Activated naive CD8-positive, alpha-beta T cell treated with anti-CD3 and anti-CD28 coated beads, Interleukin-2, amount 50 U/mL, for 24 hours (primary cell): ENCODE measurements at places on chromosomes 7 and 10.
A peak's percentile ranks its signal among the peaks of the same experiment; 100 is the strongest.

DNA sequence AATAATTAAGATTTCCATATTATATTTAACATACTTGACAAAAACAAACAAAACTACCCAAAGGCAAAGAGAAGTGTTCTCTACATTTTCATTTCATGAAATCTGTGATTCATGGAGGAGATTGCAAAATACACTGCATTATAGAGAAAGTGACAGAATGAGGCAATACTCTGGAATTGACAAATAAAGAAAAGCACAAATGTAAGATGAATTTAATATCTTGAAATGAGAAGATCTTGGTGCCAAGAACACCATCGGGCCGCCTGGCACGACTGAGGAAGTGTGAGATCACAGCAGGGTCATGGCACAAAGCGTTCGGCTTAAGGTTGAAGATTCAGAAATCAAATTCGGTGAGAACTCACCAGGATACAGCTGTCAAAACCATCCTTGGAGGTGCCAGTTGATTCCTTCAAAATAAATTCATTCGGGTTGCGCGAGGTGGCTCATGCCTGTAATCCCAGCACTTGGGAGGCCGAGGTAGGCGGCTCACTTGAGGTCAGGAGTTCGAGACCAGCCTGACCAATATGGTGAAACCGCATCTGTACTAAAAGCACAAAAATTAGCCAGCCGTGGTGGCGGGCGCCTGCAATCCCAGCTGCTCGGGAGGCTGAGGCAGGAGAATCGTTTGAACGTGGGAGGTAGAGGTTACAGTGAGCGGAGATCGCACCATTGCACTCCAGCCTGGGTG, 174.0 kb upstream of the PFKP start:
- no peak for DNase-seq

GRCh38 chr7:295155-296154, 5.5 kb downstream of the FOXL3 start:
- no peak for DNase-seq

GRCh38 chr7:117640465-117640864, 160.6 kb downstream of the CFTR start:
- no peak for DNase-seq

GRCh38 chr7:158583810-158584209, 3.8 kb downstream of the PTPRN2 start:
- no peak for DNase-seq

DNA sequence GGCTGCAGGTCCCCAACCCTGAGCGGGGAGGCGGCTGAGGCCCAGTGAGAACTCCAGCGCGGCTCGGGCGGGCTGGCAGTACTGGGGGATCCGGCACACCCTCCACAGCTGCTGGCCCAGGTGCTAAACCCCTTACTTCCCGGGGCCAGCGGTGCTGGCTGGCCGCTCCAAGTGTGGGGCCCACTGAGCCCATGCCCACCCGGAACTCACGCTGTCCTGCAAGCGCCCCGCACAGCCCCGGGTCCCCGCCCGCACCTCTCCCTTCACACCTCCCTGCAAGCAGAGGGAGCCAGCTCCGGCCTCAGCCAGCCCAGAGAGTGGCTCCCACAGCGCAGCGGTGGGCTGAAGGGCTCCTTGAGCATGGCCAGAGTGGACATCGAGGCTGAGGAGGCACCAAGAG, 25.0 kb downstream of the RNF133 start:
- DNase-seq: no peak

DNA sequence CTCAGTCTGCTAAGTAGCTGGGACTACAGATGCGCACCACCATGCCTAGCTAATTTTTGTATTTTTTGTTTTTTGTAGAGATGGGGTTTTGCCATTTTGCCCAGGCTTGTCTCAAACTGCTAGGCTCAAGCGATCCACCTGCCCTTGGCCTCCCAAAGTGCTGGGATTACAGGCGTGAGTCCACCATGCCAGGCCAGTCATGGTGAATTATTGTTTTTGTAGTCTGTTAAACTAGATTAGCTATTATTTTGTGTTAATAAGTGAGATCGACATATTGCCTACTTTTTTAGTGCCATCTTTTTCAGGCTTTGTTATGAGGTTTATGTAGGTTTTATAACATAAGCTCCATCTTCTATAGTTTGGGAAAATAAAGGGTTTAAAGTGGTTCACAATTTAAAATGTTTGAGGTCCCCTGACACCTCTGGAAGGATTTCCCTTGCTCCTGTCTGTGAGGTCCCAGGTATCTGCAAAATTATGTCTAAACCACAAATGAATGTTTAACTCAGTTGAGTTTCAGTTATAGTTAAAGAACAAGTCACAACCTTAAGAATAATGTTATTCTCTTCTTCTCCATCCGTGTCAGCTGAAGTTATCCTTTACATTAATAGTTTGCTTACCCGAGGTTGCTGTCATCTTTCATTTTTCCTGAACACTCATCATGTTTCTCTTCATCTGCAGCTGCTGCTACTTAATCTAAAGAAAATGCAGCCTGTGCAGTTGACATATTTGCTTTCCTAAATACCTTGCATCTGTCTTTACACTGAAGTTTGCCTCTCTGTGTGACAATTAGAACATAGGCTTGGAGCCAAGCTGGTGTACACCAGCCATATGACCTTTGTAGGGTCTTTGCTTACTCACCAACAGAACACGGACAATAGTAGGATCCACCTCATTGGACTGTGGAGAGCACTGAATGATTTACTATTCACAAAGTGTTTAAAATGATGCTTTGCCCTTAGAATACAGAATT, 8.9 kb upstream of the VSTM4 start:
- no peak for DNase-seq

DNA sequence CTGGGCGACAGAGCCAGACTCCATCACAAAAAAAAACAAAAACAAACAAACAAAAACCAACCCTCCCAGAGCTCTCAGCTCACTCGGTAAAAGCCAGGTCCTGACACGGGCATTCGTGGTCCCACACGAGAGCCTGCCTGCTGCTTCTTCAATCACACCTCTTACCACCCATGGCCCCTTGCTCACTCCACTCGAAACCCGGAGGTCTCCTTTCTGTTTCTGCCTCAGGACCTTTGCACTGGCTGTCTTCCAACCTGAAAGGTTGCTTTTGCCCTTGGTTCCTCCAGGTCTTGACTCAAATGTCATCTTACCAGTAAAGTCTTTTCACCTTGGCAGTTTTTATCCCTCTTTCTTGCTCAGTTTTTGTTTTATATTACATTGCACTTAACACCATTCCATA, 169.6 kb downstream of the EVX1 start:
- DNase-seq: no peak

GRCh38 chr10:26486304-26486703, 48.2 kb downstream of the APBB1IP start:
- no peak for DNase-seq

GRCh38 chr10:96089116-96089515, 41.0 kb upstream of the ZNF518A start:
- DNase-seq: no peak

- no peak for DNase-seq
These were observed 8.3 kb upstream of the COA1 start for GRCh38 chr7:43737467-43738127.

- DNase-seq: no peak
These were observed 1506.2 kb upstream of the LRRTM3 start for GRCh38 chr10:65419629-65420028.

DNA sequence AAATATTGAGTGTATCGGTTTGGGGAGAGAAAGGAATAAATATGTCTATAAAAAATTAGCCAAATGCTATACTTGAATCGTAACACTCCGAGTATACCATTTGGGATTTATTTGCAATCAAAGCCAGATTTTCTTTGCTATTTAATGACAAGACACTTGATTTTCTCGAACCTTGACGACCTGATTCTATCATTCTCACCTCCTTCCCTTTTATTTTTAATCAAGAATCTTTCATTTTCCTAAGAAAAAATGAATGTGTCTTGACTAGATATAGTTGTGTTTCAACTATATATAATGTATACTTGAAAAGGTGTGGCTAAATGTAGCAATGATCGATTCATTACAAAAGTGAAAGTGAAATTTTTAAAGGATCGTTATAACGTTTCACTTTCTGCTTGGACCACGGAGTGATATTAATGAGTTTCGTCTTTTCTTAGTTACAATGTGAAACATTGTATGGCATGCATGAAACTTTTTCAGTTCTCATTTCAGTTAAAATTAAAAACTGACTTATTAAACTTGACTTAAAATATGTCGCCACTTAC, 562 bp downstream of the NUB1 start:
- no peak for DNase-seq

- peak; percentile 45 for DNase-seq
These were observed at the start of gene PYROXD2 for GRCh38 chr10:98414932-98415730. PYROXD2 (minus strand) TSS chr10:98415182; CDS start chr10:98415135, 47 bp downstream.

- DNase-seq: no peak
These were observed 3.2 kb downstream of the IDI2 start for GRCh38 chr10:1022413-1022812.

DNA sequence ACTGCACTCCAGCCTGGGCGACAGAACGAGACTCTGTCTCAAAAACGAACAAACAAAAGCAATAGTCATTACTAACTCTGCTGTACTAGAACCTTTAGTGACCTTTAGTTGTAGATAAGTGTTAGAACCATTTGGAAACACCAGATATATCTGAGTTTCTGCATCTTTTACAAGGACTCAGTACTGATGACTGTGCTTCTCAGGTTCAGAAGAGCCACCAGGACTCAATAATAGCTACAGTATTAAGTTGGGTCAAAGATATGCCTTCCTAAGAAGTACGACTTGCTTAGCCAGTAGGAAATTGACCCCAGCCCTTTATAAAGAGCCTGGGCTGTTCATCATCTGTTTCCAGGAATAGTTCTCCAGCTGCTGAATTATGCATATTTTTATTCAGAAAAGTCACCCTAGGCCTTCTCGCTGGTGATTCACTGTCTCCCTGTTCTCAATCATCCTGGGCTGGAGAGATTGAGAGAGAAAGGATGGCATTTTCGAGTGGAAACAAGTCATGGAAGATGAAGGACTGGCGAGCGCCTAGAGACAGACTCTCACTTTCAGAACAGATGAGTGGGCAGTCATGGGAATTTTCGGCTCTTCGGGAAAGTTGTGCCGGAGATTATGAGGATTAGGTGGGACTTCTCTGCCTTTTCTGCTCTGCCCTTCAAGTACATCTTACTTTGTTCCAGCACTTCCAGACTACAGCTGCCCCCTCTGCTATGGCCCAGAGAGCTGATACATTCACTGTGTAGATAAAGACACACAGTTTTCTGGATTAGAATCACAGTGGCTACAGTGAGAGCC, 316.1 kb downstream of the CCDC3 start:
- no peak for DNase-seq

- no peak for DNase-seq
These were observed 20.1 kb downstream of the TMEM168 start for GRCh38 chr7:112770051-112770450.

DNA sequence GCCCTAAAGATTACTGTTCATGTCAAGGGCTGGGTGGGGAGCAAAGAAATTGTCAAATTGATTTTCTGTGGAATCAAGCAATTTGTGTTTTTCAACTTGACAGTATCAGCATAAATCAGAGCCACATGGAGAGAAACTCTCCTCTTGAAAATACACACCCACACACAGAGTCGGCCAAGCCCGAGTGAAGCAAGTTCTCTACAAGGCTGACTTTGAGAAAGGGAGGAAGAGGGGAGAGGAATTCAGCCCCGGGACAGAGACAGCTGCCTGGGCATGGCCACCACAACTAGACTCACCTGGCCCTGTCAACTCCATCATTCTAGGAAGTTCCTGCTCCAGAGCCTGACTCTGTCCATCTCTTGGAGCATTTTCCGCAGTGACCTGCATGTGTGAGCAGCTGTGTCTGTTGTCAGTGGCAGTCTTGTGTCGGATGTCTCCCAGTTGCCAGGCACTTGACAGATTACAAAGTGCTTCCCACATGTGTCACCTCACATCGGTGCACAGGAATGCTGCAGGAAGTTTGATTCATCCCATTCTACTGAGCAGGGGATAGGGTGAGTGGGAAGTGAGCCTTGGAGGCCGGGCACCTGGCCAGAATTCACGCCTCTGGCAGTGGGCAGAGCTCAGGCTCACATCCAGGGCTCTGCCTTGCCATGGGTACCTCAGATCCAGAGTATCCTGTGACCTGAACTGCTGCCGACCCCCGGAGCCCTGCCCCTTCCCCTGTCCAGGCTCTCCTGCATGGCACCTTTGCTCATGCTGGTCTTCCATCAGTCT, 37.9 kb downstream of the ADAM12 start:
- DNase-seq: no peak

- DNase-seq: no peak
These were observed 852.7 kb upstream of the PHF14 start for GRCh38 chr7:10120936-10121335.

- DNase-seq: peak; percentile 37
These were observed 53.8 kb downstream of the KCTD7 start for GRCh38 chr7:66682350-66683093.

GRCh38 chr10:68954904-68955303, 1.1 kb upstream of the DDX21 start:
- DNase-seq: no peak

- no peak for DNase-seq
These were observed 205.4 kb downstream of the ARHGAP12 start for GRCh38 chr10:31723106-31723750.

GRCh38 chr7:70072220-70072619, 473.9 kb downstream of the AUTS2 start:
- DNase-seq: no peak

- no peak for DNase-seq
These were observed 563.4 kb downstream of the KCNMA1 start for GRCh38 chr10:77074104-77074624.

DNA sequence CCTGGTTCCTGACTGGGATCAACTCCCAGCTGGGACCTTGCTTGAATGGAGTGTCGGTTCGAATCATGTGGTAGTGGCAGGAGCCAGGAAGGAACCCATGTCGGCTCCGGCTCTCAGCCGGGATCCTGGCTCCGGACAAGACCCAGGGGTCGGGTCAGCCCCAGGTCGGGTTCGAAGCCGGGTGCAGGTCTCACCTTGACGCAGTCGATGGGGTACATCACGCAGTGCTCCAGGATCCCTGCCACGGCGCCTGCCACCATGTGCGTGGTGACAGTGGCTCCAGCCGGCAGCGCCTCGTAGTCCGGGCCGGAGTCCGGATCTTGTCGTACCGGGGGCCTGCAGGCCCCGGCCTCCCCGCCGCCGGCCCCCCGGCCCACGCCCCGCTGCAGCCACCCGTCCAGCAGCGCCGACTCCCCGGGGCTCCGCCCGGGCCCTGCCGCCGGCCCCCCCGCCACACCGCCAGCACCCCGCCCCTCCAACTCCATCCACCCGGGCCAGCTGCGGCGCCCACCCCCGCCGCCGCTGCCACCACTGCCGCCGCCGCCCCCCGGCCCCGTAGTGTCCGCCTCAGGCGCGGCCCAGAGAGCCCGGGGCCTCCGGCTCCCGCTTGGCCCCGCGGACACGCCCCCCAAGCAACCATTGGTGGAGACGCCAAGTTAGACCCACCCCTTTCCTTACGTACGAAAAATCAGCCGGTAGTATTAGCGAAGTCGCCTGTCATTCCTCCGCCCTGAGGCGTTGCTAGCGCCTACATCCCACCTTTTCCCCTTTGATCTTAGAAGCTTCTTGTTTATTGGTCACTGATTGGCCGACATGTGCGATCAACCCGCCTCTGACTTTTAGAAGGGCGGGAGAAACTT, at the start of gene SLC25A28:
TSS of gene SLC25A28 (minus strand) at position 589 of the 860 bp plus-strand sequence. CDS start at position 485, 104 bp downstream.
- peak; percentile 91 for DNase-seq

- DNase-seq: no peak
These were observed 30.7 kb downstream of the PRF1 start for GRCh38 chr10:70571636-70572439.
